ENCODE measurements at places on chromosomes 1 and 21. TPM values are rescaled to one million over a fixed set of nuclear protein-coding genes. Genes with fewer than 3 reads are reported as not detected.

The HAO2 gene
- 0.08 TPM for polyA plus RNA-seq

The AGBL4 gene
- polyA plus RNA-seq = not detected

DNA sequence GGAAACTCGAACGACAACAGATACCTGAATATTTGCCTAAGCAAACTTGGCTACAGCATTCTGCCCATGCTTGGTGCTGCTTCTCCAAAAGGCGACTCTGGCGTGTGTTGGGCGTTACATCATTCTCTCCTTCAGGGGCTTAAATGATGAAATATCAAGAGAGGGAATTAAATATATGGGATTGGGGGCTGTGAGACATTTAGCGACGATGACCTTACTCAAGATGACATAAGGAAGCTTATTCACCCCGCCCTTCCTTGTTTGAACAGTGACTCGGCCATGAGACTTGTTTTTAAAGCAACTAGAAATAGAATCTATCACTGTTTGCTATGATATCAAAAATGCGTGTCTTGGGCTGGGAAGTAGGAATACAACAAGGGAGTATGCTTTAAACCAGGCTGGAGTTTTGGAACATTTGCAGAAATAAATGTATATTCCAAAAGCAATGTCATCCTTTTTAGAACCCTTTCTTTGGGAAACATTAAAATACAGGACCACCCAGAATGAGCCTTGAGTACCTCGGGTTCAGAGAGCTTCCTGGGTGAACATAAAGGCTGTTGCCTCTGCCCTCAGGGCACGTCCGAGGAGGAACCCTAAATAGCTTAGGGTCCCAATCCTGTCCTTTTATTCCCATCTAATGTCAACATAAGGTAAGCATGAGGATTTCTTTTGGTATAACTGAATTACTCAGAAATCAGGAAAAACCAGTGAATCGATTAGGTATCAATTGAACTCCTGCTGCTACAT lies 123.3 kb upstream of the SLC45A1 start:
- DNase-seq = peak; percentile 62

- DNase-seq = no peak
Observed at GRCh38 chr1:30721812-30722537, 1.4 kb downstream of the MATN1 start.

GRCh38 chr1:207824691-207825408 lies 73.0 kb downstream of the CD46 start:
- DNase-seq = no peak

DNA sequence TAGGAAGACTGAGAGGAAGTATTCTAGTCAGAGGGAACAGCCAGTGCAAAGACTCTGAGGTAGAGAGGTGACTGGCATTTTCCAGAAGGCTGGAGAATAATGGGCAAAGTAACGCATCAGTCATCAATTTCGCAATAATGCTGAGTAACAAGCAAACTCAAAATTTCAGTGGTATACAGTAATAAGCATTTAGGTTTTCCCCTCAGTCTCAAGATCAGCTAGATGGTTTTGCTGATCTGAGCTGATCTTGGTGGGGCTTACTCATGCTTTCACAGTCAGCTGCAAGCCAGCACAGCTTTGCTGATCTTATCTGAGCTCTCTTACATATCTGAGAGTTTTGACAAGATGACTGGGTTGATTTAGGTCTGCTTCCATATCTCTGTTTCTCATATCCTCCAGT lies 108.7 kb downstream of the TSEN15 start:
- no peak for DNase-seq

GRCh38 chr1:21100481-21100921 lies 76.2 kb downstream of the EIF4G3 start:
- no peak for DNase-seq

The LCE1F gene
- polyA plus RNA-seq = not detected

- no peak for DNase-seq
Observed at GRCh38 chr1:67675800-67676199, 9.2 kb upstream of the GADD45A start.

DNA sequence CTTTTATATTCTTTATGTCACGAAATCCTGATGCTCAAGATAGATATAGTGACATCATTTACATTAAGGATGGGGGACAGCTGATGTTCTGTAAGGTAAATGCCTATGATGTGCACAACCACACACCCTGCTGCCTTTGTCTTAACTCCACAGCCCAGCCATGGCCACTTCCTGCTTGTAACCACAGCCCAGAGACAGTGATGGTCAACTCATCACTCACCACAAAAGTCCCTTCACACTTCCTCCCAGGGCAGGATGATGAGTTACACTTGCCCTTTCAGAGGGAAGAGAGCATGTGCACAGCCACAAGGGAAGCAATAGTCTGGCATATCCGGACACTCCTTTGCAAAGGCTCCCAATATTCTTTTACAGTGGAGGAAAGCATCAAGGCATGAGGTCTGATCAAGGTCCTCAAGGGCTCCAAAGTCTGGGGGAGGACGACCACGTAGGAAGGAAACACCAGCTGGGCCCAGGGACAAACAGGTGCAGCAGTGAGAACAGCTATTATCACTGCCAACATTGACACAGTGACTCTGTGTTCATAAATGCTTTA lies 53.8 kb downstream of the PLPP3 start:
- DNase-seq = no peak

The LCE1D gene
- polyA plus RNA-seq = not detected

The MYOC gene
- polyA plus RNA-seq = not detected

The LYSMD1 gene
- polyA plus RNA-seq = 4.8 TPM

The CDK18 gene
- 38.8 TPM for polyA plus RNA-seq

The MATN1 gene
- polyA plus RNA-seq = 0.03 TPM

The AGT gene
- polyA plus RNA-seq = 2,071 TPM

The AMY1A gene
- not detected for polyA plus RNA-seq

Data from HepG2 (cell line).